Osteocyte (in vitro differentiated cells): ENCODE measurements at places on chromosomes 1 and 21. TPM values are rescaled to one million over a fixed set of nuclear protein-coding genes. Genes with fewer than 3 reads are reported as not detected.

The TAGLN2 gene
- 161 and 169 TPM in 2 replicates for total RNA-seq

The ST6GALNAC5 gene
- total RNA-seq = 2.6 and 3.7 TPM in 2 replicates

The GPR153 gene
- 4.2 and 4.4 TPM in 2 replicates for total RNA-seq

The ERVH48-1 gene
- total RNA-seq = not detected in 2 replicates

The TMPRSS15 gene
- total RNA-seq = 0.71 and 1.3 TPM in 2 replicates

DNA sequence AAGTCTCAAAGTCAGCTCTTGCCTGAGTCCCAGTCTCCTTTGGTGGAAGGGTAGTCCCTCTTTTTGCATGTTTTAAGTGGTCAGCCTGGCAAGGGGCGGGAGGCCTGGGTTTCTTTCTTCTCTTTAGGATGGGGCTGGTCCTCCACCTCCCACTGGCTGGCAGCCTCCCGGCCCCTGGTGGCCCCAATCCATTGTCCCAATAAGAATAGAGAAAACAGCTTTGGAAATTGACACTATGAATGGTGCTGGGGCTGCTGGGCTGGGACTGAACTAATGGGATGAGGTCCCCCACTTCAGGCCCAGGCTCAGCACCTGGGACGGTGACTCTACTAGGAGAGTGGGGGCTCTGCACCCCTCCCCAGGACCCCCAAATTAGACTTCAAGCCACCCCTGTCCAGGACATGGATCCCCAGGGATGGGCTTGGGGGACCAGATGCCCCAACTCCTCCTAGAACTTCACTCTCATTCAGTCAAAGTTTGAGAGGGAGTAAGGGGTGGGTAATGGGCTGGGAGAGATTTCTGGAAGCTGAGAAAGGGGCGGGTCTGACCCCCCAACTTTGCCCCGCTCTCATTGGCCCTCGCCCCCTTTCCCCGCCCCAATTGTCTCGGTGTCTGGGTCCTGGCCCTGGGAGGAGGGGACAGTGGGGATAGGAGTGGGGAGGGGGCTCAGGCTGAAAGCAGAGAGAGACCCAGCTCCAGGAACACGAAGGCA lies 18.2 kb downstream of the SLC27A3 start:
- H3K27ac ChIP-seq = no peak overlapping the region
- H3K4me3 ChIP-seq = no peak overlapping the region
- no peak for DNase-seq

- H3K27me3 ChIP-seq = no peaks in the 10 kb centered on the region
- no peak overlapping the region for H3K4me3 ChIP-seq
- peaks cover 9% of the 10 kb centered on the region for H3K36me3 ChIP-seq
- DNase-seq = no peak
- H3K4me1 ChIP-seq = peaks cover 17% of the 10 kb centered on the region
Observed at GRCh38 chr21:33663241-33663640, 20.9 kb downstream of the ITSN1 start.

GRCh38 chr1:242784084-242784483 lies 259.6 kb upstream of the PLD5 start:
- H3K4me3 ChIP-seq = no peak overlapping the region
- DNase-seq = no peak
- no peaks in the 10 kb centered on the region for H3K4me1 ChIP-seq
- H3K27ac ChIP-seq = no peak overlapping the region

- H3K36me3 ChIP-seq = no peaks in the 10 kb centered on the region
- no peak overlapping the region for H3K27ac ChIP-seq
Observed at GRCh38 chr1:239647045-239647444, 260.7 kb downstream of the CHRM3 start.

DNA sequence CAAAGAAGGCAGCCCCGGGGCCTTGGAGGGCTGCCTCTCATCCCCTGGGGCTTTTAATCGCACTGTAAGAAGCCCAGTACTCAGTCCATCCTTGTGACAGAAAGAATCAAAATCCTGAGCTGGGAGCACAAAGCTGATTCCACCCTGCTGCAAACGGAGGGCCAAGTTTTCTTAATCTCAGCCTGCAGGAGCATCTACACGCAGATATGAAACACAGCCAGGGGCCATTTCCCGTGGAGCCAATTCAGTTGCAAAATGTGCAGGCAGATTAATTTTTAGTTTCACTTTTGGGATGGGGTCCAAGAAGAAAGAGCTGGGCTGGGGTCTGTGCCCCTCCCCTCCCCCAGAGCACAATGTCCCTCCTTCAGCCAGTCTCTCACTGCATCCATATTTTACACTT lies 4.4 kb downstream of the LYPD8 start:
- H3K36me3 ChIP-seq = peaks cover 2% of the 10 kb centered on the region
- no peak overlapping the region for H3K27ac ChIP-seq
- H3K27me3 ChIP-seq = no peaks in the 10 kb centered on the region
- no peak overlapping the region for H3K4me3 ChIP-seq

DNA sequence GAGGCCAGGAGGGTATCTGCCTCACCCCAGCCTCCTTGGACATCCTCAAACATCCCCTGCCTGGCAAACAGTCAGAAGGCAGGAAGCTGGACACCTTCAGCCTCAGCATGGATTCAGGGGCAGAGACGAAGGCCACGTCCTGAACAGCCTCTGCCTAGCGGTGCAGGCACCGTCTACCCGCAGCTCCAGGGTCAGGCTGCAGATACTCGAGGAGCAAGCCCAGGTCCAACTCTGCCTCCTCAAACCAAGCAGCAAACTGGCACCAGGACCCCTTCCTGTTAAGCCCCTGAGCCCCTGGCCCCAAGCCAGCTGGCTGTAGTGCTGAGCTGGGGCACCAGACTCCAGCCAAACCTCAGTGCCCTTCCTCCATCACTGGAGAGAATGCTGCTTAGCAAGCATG lies 494.7 kb downstream of the NPHP4 start:
- no peaks in the 10 kb centered on the region for H3K27me3 ChIP-seq
- H3K36me3 ChIP-seq = no peaks in the 10 kb centered on the region
- no peaks in the 10 kb centered on the region for H3K4me1 ChIP-seq
- no peak overlapping the region for H3K27ac ChIP-seq
- no peak for DNase-seq
- no peak overlapping the region for H3K4me3 ChIP-seq
